ENCODE measurements at places on chromosomes 7 and 10.
A peak's percentile ranks its signal among the peaks of the same experiment; 100 is the strongest.

- no peak for DNase-seq
These were observed 43.4 kb upstream of the TARP start for GRCh38 chr7:38316733-38317360.

- no peak for DNase-seq
These were observed 148.0 kb downstream of the BICC1 start for GRCh38 chr10:58660575-58661255.

DNA sequence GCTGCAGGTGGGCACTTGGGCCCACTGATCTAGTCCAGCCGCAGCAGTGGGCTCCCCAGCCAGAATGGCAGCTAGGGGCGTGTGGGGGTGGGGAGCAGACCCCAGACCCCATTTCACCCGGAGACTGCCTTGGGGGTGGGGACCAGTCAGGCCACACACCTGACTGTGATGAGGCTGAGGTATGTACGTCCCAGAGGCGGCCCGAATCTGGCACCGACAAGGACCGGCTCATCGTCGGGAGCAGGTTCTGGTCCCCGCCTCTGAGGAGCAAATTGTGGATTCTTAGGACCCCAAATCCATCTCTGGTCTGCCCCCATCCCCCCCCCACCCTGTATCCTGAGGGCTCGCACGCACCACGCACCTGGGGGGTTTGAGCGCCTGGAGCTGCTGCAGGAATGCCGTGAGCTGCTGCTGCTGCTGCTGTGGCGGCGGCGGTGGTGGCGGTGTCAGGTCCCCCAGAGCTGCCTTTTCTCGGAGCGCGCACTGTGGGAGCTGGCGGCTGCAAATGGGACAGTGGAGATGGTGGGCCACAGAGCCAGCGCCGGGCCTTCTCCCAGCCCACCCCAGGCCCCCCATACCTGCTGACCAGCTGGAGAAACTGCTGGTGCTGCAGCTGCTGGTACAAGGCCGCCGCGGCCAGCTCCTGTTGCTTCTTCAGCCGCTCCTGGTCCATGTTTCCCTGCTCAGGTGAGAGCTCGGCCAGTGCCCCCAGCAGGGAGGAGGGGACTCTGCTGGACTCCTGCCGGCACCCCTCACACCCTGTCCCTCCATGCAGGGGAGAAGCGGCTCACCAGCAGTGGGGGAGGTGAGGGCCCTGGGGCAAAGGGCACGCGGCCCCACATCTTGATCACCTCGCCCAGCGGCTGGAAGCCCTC lies 10.2 kb downstream of the GIGYF1 start:
- DNase-seq = no peak

GRCh38 chr7:18762189-18762588 lies 266.6 kb downstream of the HDAC9 start:
- DNase-seq = no peak

GRCh38 chr7:140610204-140611165 lies 30.1 kb downstream of the DENND2A start:
- no peak for DNase-seq

DNA sequence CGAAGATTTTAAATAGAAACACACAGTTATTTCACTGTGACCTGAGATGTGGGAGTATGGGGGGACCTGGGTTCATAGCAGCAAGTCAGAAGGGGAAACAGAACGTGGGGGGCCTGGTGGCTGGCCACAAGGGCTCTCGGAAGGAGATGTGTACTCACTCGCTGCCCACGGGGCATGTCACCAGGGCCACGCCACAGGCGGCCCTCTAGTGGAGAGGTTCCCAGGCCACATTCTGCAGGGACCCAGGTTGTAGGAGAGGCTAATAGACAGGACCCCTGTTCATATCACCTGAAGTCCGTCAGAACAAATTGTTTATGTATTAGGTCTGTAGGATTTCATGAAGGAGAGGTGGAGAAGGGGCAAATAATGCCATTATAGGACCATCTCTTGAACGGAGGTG lies 25.1 kb upstream of the SVOPL start:
- DNase-seq = no peak

DNA sequence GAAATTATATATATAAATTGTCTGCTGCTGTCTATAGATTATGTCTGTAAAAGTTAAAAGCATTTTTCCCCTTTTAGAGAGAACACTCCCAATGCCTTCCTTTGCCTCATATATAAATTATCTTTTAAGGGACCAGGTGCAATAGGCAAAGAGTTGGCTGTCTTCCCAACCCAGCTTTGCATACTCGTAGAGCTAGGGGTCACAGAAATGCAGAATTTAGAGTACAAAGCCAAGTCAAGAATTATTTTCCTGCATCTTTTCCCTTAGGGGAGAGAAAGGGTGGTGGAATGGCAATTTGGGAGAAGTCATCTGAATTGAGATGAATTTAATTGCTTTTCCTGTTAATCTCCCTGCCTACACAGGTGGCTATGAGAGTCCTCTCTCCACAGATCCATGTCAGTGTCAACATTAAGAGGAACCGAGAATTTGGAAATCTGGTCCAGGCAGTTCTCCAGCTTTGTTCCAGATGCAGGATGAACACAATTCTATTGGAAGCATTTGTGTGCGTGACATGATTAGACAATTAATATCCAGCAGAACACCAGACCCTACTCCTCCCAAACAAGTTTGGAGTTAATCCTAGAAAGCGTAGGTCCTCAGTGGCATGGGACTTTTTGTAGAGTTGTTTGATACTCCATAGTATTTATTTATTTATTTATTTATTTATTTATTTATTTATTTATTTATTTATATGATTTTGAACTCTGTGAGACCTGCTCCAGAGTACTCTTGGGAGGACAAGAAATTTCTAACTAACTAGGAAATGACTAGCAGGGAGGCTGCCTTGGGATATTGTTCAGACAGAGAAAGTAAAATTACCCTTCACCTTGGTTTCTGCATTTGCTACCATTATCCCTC lies 80.3 kb upstream of the SKAP2 start:
- no peak for DNase-seq

GRCh38 chr7:131692131-131692960 lies 135.9 kb upstream of the PODXL start:
- peak; percentile 41 for DNase-seq

DNA sequence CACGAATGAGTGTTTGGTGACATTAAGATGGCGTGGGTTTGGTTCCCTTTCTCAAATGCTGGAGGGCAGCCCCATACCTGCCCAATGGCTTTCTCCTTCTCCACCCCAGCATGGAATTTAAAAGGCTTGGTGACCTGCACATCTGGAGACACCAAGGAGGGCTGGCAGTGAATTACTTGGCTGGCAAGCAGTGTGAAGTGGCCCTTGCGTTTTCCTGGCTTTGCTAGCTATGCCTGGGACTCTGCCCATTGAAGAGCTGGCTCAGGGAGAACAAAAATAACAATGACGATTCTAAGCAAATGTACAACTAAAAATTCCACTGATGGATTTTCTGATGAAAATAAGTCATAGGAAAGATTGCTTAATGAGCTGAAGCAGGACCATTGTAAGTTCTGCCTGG lies 203.7 kb downstream of the CYP26A1 start:
- no peak for DNase-seq

Measured in NCI-H146 (cell line).